ENCODE measurements at places on chromosomes 12 and 14.

DNA sequence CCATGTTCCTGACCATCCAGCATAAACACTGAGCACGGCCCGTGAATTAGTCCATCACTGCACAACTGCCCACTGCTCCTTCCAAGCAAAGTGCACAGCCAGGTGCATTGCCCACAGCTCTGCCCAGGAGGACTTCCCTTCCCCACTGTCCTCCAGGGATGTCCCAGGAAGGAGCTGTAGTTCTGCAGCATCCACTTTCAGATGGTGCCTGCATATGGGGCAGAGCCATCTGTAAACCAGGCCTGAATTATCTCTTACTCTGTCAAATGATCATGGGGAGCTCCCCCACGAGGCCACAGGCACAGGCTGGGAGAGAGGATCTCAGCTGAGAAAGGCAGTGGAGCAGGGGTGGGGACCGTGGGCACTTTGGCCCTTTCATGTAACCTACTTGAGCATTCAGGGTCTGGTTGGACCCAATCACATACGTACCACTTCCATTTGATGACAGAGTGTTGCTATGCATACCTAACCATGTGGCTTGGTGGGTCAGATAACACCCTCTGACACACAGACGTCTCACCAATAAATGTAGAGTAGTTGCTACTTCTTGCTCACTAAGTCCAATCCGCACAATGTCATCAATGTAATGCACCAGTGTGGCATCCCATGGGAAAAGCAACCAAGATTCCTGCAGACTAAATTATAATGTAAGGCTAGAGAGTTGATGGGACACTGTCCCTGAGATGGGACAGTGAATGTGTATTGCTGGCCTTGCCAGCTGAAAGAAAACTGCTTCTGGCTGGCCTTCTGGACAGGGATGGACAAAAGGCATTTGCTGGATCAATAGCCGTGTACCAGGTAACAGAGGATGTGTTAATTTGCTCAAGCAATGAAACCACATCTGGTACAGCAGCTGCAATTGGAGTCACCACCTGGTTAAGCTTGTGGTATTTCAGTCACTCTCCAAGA is 113.8 kb upstream of the C14orf180 start:
- no peak for DNase-seq

- DNase-seq = no peak
These were observed 140.2 kb downstream of the BCAT1 start for GRCh38 chr12:24808651-24809050.

DNA sequence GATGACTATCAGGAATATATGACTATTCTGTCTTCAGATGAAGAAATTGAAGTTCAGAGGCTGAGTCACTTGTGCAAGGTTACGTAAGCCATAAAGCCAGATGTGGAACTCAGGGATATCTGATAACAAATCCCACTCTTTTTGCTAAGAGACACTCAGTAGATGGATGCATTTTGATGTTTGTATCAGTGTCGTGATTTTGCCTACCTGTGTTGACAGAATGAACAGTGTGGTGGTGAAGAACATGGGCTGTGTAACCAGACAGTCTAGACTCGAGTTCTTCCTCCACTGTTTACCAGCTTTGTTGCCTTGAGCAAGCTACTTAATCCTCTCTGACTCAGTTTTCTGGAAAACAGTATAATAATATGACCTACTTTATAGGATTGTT is 93.9 kb downstream of the DAAM1 start:
- DNase-seq = no peak

- no peak for DNase-seq
These were observed 189.5 kb downstream of the MED13L start for GRCh38 chr12:116087962-116088361.

DNA sequence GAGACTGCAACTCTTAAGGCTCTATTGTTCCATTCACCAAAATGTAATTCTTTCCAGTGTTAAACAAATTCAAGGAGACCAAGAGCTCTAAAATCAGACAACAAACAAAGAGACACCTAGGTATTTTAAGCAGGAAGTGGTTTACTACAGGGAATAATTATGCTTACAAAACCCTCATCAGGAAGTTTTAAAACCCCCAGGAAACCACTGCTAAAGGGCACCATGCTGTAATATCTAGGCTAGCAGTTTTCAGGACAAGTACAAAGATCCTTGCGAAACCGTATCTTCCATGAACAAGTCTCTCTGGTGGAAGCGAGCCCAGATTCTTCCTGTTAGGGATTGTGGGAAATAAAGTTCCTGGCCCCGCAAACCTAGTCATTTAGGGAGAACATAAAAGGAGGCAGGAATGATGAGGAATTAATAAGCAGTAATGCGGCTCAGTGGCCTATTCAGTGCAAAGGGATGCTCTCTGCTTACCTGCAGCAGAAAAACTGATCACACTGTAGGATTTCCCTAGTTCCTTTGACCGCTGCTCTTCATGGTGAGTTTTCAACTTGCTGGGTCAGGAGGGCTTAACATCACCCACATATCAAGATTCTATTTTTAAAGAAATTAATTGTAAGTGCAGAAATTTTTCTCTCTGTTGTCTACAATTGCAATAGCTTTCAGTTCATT is 42.8 kb downstream of the ACSM4 start:
- no peak for DNase-seq

GRCh38 chr12:104280111-104280510 is 23.4 kb upstream of the EID3 start:
- DNase-seq = no peak

GRCh38 chr14:89574420-89574819 is 157.4 kb upstream of the FOXN3 start:
- no peak for DNase-seq

DNA sequence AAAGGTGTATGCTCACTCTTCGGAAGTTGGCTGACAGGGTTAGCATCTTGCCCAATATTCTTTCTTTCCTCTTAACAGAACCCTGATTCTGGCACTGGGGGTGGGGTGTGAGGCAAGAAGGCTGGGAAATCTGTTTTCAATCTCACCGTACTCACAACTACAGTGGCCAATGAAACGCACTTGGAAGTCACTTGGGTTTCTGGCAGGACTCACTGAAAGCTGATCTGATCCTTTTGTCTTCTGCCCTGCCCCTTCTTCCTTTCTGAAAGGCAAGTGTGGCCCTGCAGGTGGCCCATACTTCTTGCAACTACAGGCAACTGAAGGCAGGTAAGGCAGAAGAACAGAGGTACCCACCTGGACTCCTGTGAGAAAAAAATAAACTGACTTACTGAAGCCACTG is 106.9 kb downstream of the STXBP6 start:
- DNase-seq = no peak

All from activated CD4-positive, alpha-beta T cell treated with anti-CD3 and anti-CD28 coated beads, Interleukin-2, amount 10 ng/mL, durations not matched to agents 7 days and 5 days (primary cell).